ENCODE measurements at places on chromosomes 1 and 21.

GRCh38 chr1:3375245-3375644, 79.2 kb upstream of the ARHGEF16 start:
- DNase-seq, result no peak

GRCh38 chr1:185795181-185795580, 61.0 kb downstream of the HMCN1 start:
- no peak for DNase-seq

DNA sequence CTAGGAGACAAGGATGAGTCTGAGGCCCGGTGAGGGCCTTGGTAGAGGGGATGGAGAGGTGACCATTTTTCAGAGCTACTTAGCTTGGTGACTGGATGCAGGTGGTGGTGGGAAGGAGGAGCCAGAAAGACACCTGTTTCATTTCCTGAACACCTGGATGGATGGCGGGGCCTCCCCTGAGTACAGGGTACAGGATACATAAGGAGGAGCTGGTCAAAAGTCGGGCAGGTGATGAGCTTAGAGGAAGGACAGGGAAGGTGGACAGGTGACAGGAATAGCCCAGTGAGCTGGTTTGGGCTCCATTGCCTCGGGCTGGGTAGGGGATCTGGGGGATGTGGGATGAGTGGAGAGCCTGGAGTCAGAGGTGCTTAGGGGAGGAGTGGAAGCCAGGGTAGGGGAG, 6.3 kb downstream of the FAAH start:
- no peak for DNase-seq

DNA sequence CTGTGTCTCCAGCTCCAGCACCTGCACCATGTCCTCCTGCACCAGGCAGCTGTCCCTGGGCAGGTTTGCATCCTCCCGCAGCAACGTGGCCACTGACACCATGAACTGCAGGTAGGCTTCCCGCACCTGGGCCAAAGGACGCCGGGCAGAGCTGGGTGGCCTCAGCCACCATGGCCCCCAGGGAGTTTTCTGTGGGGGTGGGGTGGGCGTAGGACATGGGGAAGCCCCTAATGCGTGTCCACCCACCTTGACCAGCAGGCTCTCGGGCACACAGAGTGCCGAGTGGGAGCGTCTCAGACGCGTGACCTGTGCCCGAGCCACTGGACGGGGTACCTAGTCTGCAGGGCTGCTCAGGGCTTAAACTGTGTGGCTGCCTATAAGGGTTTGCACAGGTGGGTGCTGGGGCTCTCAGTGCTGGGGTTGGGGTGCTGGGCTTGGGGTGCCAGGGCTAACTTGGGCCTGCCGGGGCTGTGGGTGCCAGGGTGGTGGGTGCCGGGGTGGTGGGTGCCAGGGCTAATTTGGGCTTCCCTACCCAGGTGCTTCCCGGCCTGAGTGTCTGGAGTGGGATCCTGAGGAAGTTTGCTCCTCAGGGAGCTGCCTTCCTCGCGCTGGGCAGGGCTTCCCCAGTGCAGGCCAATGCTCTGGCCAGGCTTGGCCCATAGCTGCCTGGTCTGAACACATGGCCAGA, 17.7 kb downstream of the PRXL2B start:
- no peak for DNase-seq

GRCh38 chr1:213418268-213419071, 367.4 kb downstream of the RPS6KC1 start:
- no peak for DNase-seq

- DNase-seq, result no peak
Observed at GRCh38 chr1:42178249-42178648, 13.7 kb upstream of the GUCA2A start.

GRCh38 chr1:30789388-30790255, 32.0 kb upstream of the LAPTM5 start:
- DNase-seq, result no peak

DNA sequence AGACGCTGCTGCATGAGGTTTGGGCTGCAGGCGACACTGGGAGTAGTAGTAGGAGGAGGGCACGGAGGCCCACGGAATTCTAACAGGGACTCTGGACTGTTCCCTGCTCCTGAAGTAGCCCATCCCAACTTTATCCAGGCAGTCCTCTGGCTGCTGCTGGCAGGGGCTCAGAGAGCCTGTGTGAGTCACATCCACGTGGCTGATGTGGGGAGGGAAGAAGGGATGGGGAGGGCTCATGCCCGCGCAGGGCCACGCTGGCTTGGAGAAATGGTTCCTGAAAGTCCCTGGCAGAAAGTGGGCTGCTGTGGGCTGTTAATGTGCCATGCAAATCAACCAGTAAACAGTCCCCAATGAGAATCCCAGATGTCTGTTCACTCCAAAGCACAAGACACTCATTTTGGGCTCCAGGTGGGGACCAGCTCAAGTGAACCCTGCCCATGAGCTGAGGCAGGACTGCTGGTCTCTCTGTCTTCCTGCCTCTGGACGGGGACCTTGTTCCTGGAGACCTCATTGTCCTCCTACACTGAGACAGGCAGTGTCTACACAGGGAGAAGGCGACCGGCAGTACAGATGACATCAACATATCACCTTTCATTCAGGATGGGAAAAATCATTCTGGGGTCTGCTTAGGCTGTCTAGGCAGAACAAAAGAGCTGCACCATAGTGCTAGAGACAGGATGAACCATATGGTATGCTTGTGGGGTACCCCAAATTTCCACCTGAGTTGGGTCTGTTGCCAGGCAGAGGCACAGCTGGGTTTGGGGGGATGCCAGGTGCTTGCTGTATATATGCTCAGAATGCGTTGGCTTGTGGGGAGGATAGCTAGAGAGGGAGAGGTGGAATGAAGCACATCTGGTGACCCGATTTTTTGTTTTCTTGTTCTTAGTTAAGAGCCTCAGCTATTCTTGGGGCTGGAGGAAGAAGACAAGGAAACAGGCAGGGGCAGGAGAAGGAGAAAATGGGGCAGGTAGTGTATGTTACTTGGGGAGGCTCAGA, 57.9 kb upstream of the FMOD start:
- no peak for DNase-seq

GRCh38 chr1:244634546-244634945, 18.4 kb upstream of the DESI2 start:
- DNase-seq, result no peak

DNA sequence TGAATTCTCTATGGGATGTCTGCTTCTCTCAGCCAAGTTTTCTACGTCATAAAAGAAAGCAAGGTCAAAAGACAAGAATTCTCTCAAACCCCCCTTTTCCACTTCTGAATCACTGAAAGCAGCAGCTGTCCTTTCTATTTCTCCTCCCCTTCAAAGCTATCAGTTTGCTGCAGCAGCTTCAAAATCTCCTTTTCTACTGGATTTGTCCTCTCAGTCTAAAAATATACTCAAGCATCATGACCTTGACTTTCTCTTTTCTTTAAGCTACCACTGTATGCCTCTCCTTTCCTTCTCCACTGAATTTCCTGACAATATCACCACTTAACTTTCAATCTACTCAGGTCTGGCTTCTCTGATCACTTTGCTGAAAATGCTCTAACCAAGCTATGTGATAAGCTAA, 1.9 kb downstream of the WDR64 start:
- no peak for DNase-seq

- no peak for DNase-seq
Observed at GRCh38 chr1:236942431-236942830, 61.8 kb downstream of the MT1HL1 start.

GRCh38 chr1:165849353-165850133, 22.1 kb downstream of the UCK2 start:
- no peak for DNase-seq

DNA sequence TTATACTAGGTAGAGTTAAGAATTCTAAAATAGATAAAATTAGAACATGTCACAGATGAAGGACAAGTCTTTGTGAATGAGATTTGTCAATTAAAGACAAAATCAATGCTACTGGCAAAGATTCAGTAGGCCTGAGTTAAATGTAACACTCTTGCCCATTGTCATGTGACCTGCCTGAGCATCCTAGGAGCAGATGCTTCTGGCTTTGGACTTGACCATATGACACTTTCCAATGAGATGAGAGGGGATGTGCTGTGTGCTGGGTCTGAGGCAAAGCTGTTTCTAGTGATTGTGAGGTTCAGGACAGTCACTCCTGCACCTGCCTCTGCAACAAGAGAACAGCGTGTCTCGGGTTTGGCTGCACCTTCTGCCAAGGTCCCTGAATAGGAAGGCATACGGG, 144.9 kb downstream of the HIVEP3 start:
- DNase-seq, result no peak

GRCh38 chr1:62185677-62186076, 9.0 kb upstream of the L1TD1 start:
- no peak for DNase-seq

DNA sequence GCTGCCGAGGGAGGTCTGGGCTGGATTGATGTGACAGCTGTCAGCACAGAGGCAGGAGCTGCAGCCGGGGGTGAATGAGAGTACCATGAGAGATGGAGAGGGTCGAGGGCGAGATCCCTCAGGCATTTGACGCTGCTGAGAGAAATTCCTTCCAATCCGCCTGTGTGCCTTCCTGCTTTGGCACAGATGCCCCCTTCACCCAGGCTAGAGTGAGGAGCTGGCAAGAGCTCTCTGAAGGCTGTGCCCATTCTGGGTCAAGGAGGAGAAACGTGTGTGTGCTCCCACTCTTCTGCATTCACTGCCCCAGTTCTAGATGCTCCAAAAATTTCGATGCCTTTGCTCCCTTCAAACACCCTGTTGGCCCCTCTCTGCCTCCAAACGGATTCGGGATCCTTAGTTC, 4.8 kb downstream of the ARTN start:
- no peak for DNase-seq

DNA sequence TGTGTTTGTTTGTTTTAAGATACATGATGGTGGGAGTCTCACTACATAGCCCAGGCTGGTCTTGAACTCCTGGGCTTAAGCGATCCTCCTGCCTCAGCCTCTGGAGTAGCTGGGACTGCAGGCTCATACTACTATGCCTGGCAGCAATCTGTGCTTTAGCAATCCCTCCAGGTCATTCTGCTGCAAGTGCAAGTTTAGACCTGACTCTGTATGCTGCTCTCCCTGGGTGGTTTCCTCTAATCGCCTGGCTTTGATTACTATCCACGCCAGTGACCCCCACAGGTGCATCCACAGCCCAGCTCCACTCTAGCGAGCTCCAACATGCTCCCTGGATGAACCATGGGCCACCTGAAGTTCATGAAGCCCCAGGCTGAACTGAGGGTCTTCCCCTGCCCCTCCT, 15.5 kb upstream of the PABPC4 start:
- no peak for DNase-seq

DNA sequence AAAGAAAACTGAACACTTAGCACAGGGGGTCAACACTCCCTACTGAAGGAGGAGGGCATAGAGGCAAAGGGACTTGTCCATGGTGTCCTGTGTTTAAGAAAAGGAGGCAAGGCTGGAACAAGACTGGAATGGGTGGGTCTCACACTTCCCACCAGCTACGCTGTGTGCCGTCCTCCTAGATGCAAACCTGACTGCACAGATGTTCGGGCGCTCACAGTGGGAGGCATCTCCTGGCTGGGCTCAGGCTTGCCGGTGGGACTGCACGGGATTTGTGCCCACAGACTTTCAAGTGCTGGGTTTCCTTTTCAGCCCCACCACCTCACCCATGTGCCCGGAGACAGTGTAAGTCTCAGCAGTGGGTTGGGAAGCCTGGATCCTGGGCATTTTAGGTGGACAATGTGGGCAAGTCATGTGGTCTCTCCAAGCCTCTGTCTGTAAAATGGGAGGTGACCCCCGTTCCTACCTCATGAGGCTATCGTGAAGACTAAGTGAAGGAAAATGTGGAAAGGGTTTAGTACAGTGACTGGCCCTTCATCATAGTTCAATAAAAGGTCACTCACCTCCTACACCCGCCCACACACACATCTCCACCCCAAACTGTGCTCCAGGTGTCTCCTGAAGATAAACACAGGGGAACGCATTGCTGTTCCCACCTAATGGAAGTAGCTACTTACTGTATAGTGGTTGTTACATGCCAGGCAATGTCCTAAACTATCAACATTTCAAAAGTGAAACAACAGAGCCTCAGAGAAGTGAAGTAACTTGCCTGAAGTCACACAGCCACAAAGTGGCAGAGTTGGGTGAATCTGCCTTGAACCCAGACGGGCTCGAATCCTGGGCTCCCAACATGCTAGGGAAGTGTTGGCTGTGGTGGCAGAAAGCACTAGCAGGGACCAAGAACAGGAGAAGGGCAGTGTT, 36.0 kb downstream of the ATP1A1 start:
- DNase-seq, result no peak

DNA sequence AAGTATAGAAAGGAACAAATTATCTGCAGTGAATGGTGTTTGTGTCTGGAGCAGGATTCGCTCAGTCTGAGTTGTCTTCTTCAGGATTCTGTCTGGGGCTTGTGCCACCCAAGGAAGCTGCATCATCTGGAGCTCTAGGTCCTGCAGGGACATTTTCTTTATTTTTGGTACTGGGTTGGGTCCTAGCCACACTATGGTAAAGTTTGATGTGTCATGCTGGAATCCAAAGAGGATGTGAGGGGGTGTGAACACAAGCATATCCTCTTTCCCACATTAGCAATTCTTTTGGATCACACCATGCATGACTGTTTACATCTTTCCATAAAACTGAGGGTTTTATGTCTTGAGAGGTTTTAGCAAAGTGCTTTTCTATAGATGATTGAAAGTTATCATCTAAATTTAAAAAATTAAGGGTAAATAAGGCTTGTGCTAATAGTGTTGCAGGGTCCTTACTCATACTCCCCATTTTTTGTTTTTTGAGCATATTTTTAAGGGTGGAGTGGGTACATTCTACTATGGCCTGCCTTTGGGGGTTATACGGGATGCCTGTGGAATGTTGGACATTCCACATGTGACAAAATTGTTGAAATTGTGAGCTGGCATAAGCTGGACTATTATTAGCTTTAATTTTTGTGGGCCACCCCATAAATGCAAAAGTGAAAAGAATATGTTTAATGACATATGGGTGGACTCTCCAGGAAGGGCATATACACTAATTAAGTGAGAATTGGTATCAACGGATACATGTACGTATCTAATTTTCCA, 152.0 kb upstream of the HMCN1 start:
- DNase-seq, result no peak

- no peak for DNase-seq
Observed at GRCh38 chr1:172940174-172940855, 110.4 kb downstream of the TNFSF18 start.

DNA sequence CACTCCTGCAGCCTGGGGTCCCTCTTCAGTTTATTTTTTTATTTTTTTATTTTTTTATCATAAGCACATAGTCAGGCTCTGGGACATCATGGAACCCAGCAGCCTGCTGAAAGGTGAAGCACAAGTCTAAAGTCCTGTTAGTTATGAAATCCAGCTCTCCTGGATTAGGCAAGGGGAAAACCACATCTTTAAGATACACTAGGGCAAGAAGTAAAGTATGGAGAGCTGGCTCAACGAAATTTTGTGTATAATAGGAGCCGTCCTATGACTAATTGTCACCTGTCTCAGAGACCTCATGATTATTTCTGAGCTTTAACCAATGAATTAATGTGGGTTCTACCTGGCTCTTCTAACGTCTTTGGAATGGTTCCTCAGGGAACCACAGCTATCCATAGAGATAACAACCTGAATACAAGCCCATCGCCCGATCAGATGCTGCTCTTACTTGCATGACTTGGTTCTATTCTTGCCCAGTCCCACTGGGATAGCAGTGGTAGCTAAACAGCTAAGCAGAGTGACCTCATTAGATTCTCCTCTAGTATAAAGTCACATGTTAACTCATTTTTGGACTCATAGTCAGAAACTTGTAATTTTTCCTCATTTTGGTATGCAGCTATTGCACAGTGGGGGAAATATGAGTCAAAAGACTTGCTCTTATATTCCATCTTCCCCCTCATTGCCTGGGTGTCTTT, 122.7 kb downstream of the LMO4 start:
- no peak for DNase-seq

- DNase-seq, result no peak
Observed at GRCh38 chr1:235297579-235297978, 30.4 kb downstream of the ARID4B start.

Measured in NCI-H1436 (cell line).